HuH-7 (cell line): ENCODE measurements at places on chromosomes 6 and 20.

DNA sequence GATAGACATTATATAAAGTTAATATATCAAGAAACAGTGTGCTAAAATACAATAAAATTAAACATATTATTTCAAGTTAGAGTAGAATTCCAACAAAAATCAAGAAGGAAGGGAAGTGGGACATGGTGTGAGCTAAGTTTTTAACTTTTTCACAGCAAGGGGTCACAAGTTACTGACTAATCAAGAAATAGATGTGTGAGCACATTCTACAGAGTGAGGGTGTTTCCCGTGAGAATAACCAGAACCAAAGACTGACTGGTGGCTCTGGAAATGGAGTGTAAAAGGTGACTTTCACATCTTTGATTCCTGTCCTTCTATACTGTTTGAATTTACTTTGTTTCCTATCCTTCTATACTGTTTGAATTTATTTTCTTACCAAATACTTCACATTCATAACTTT lies 206.6 kb downstream of the TASP1 start:
- no peak for DNase-seq

- no peak for DNase-seq
These were observed 339.2 kb downstream of the PRKN start for GRCh38 chr6:162388383-162388777.

DNA sequence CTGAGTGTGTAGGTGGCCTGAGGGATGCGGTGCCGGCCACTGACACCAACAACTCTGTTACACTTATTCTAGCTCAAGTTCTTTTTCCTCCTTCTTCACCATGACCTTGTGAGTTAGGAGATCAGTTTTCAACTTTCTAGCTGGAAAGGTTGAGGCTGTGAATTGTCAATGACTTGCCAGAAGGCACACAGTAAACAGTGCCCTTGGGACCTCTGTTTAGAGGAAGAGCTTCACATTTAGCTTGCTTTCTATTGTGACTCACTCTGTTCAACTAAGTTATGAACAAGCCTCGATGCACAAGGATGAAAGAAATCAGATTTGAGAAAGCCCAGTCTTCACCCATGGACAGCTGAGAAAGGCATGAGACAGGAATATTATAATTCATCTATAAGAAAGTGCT lies 455.6 kb downstream of the MAFB start:
- no peak for DNase-seq

DNA sequence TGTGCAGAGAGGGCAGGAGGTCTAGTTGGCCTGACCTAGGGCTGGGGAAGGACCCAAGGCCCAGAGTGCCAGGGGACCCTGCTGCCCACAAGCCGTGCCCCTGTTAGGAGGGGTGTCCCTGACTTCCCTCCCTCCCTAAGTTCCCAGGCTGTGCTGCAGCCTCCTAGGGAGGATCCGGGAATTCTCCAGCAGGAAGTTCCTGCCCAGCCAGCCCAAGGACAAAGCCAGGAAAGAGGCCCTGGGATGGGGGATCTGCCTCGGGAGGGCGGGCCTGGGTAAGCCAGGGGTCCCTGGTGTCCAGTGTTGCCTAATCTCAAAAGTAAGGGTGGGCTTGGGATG lies 9.3 kb upstream of the BAK1 start:
- DNase-seq, result no peak

GRCh38 chr20:45156713-45157112 lies 18.0 kb upstream of the PI3 start:
- DNase-seq, result no peak

- no peak for DNase-seq
These were observed 6.8 kb downstream of the RNF146 start for GRCh38 chr6:127273499-127273898.

DNA sequence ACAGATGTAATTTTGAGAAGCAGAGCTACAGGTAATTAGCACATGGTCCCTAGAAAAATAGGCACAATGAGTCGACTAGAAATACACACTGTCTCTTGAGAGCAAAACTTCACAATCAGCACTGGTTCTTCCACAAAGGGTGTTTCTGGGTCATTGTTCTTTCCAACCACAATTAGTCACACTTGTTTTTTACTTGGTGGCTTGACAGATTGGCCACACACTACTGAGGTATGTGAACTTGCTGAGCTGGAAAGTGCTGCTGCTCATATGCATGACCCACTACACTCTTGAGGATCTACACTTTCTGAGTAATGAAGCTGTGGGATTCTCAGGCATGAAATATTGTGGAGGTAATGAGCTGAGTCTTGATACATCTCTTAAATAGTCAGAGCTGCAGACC lies 347.7 kb downstream of the BCKDHB start:
- no peak for DNase-seq

- DNase-seq, result no peak
These were observed 108.4 kb downstream of the FOXF2 start for GRCh38 chr6:1497761-1498105.

GRCh38 chr20:21704408-21705385 lies 767 bp upstream of the PAX1 start:
- DNase-seq, result no peak

DNA sequence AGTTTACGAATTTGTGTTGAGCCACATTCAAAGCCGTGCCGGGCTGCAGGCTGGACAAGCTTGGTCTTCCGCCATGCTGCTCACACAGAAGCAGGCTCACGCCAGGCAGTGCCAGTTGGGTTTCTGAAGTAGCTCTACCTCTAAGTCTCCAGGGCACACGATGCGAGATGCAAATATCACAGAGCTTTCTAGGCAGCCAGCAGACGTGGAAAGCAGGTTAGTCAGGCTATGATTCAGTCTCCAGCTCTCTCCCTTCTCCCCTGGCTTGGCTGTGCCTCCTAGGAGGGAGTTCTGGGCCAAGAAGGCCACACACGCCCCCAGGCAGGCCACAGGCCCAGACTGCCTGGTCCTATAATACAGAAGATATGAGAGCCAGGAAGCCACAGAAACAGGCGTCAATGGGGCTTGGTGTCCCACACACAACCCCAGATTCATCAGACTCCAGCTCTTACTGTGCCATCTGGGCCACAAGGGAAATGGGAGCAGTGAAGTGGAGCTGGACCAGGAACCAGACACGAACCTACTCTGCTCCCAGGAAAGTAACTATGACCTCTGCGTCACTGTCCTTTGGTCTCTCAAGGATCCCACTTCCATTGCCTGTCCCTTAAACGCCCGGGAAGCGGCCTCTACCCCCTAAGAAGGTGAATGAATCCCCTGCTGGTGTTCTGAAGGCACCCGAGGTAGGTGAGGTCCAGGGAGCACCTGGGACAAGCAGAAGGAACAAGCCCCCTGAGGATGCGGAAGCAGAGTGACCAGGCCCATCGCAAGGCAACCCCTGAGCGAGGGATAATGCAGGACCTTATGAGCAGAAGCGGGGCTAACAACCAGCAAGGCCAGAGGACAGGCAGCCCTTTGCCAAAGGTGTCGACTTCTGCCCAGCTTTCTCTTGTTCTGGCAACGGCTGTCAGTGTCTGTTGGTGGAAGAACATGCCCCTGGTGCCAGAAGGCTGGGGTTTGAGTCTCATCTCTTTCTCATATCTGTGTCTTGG lies 61.2 kb downstream of the GFOD1 start:
- DNase-seq, result no peak

GRCh38 chr20:63017826-63018411 lies 11.2 kb upstream of the BHLHE23 start:
- DNase-seq, result no peak

DNA sequence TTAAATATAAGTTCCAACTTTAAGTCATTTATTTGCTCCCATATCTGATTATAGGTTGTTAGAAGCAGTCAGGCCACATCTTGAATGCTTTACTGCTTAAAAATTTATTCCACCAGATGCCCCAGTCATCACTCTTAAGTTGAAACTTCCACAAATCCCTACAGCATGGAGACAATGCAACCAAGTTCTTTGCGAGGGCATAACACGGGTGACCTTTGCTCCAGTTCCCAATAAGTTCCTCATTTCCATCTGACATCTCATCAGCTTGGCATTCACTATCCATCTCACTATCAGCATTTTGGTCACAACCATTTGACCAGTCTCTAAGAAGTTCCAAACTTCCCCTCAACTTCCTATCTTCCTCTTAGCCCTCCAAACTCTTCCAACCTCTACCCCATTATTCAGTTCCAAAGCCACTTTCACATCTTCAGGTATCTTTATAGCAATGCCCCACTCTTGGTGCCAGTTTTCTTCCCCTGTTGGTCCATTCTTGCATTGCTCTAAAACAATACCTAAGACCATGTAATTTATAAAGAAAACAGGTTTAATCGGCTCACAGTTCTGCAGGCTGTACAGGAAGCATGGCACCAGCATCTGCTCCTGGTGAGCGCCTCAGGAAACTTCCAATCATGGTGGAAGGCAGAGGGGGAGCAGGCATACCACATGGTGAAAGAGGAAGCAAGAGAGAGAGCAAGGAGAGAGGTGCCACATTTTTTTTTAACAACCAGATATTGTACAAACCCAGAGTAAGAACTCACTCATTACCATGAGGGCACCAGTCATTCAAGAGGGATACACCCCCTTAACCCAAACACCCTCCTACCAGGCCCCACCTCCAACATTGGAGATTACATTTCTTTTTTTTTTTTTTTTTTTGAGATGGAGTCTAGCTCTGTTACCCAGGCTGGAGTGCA lies 15.9 kb upstream of the ITPR3 start:
- no peak for DNase-seq

GRCh38 chr6:12381587-12381986 lies 91.4 kb downstream of the EDN1 start:
- no peak for DNase-seq

DNA sequence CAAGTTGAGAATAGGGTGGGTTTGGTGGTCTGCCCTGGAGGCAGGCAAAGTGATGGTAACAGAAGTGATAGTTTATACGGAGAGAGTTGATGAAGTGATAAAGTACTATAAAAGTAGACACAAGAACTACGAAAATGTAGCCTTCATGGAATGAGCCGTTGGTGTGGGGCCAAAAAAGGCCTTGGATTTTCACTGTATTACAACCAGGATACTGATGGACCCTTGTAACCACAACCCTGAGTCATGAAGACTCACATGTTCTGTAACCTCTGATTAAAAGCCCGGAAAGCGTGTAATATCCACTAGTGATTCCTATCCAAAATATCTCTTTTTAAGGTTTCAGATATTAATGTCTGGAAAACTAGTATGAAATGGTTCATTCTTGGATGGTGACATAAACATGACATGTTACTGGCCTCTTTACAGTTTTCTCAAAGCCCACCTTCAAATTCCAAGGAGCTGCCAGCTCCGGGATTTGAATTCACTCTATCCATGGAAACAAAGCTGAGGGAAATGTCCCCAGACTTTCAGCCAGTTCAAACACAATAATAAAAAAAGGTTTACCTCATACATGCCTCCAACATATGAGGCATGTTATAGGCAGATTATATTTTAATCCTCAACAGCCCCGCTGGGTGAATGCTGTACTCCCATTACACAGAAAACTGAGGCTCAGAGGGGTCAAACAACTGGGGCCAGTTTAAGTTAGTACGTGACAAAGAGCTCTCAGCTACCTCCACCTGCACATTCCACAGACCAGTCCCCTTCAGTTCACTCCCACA lies 55.4 kb downstream of the MRPL14 start:
- no peak for DNase-seq

- peak; percentile 40 for DNase-seq
These were observed 16.0 kb downstream of the RPS12 start for GRCh38 chr6:132830334-132830751.

DNA sequence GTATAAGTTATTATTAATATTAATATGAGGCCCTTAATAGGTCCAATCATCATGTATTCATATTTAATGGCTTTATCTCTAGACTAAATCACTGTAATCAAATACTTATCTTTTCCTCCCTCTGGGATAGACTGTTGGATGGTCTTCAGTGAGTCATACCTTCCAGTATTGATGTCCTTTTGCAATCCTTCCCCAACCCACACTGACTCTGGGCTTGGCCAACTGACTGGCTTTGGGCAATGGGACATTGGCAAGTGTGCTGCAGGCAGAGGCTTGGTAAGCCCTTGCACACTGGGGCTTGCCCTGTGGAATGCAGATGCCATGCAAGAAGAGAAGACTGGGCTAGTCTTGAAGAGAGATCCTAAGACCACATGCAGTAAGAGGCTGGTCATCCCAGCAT lies 136.6 kb downstream of the CCDC170 start:
- DNase-seq, result no peak

GRCh38 chr20:19322061-19322985 lies 109.9 kb downstream of the SLC24A3 start:
- DNase-seq, result no peak

DNA sequence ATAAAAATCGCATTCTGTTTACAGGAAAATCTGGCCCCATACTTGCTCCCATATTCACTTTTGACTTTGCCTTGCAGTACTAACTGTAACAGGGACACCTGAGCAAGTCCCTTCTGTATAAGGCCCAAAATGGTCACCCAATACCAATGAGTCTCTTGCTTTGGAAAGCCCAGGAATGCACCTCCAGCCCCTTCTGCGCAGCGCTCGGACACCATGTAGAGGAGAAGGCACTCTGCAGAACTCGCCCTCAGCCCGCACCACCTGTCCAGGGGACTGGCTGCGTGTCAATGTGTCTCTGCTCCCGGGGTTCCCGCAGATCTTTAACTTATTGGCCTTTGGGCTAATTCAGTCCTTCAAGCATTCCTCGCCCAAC lies 746 bp upstream of the PRND start:
- no peak for DNase-seq

- no peak for DNase-seq
These were observed 185.5 kb upstream of the AKAP12 start for GRCh38 chr6:151054306-151054705.

DNA sequence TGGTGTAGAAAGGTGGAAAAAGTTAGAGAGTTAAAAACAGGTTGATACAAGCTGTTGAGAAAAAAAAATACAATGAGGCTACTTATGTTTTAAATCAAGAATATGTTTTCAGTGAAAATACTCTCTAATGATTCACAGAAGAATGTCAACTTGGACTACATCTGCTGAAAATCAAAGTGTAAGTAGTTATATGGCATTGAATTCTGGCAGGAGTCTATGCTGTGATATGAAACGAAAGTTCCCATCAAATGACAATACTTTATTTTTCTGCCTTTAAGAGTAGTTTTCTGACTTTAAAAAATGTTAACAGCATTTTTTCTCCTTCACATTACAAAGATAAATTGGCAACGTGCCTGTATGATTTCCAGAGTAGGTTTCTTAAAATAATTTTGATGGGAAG lies 158.3 kb downstream of the EYA4 start:
- no peak for DNase-seq

- no peak for DNase-seq
These were observed at the start of gene KCNQ5 for GRCh38 chr6:72621291-72622093. KCNQ5 (plus strand) TSS chr6:72622064.

GRCh38 chr6:11918739-11919605 lies 93.1 kb upstream of the HIVEP1 start:
- no peak for DNase-seq

DNA sequence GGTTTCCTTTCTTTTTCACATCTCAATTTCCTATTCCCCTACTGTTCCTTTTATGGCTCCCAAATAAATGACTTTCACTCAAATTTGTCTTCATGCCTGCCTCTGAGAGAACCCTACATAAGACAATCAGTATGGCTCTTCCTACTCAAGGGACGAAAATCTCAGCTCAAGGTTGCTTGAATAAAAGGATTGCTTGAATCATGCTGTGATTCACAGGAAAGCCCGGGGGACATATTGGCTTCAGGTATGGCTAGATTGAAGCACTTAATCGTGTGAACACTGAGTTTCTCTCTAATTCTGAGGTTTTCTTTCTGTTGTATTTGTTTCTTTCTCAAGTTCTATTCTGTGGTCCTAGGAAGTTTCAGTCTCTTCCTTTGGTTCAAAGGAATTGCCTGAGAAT lies 140.3 kb upstream of the SULF2 start:
- DNase-seq, result no peak

GRCh38 chr6:42402184-42402583 lies 49.5 kb downstream of the TRERF1 start:
- no peak for DNase-seq
